Activated T-cell treated with anti-CD3 and anti-CD28 coated beads, Interleukin-2, amount 50 U/mL, for 1 hour (primary cell): ENCODE measurements at places on chromosomes 16 and 17.
A peak's percentile ranks its signal among the peaks of the same experiment; 100 is the strongest.

DNA sequence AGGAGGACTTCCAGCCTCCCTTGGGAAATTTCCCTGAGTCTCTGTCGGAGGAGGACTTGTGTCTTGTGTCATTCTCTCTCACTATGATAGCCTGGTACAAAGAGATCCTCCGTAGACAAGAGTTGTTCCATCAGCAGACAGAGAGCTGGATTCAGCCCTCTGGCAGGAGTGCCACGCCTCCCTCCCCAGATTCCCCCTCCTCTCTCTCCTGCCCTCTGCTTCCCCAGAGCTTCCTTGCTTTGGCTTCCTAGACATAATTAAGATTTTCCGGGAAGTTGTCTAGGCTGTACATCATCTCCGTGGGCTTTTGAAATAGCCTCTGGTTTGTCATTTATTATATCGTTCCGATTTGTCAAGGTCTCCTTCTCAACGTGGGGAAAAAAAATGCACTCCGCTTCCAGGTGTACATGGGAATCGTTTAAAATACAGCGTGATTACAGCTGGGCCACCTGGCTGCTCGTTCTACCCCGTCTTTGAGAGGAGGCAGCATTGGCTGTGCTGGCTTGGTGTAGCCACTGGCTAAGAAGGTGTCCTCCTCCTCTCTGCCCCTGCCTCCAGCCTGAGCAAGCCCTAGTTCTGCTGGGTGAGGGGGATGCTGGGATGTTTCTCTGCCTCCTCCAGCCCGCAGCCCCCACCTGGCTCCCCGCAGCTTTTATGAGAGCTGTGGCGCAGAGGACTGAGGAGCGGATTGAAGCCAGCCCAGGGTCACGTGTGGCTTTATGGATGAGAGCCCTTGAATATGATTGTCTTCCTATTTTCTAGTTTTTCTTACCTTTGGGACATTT lies 282.5 kb downstream of the SNX29 start:
- DNase-seq, result no peak

GRCh38 chr17:37517881-37518280 lies 28.2 kb downstream of the DUSP14 start:
- DNase-seq, result no peak

GRCh38 chr16:56999409-57000270 lies 10.3 kb downstream of the NLRC5 start:
- DNase-seq, result peak; percentile 47

DNA sequence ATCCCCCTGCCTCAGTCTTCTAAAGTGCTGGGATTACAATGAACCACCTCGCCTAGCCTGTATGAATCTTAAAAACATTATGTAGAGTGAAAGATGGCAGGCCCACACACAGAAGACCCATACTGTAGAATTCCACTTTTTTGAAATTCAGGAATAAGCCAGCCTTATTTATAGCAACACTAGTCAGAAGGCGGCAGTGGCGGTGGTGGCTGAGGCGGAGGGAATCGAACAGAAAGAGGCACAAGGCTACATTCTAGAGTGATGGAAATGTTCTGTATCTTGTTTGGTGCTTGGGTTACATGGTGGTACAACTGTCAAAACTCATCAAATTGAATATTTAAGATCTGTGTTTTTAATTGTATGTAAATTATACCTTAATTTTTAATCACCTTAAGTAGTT lies 11.3 kb downstream of the GFOD2 start:
- DNase-seq, result no peak

DNA sequence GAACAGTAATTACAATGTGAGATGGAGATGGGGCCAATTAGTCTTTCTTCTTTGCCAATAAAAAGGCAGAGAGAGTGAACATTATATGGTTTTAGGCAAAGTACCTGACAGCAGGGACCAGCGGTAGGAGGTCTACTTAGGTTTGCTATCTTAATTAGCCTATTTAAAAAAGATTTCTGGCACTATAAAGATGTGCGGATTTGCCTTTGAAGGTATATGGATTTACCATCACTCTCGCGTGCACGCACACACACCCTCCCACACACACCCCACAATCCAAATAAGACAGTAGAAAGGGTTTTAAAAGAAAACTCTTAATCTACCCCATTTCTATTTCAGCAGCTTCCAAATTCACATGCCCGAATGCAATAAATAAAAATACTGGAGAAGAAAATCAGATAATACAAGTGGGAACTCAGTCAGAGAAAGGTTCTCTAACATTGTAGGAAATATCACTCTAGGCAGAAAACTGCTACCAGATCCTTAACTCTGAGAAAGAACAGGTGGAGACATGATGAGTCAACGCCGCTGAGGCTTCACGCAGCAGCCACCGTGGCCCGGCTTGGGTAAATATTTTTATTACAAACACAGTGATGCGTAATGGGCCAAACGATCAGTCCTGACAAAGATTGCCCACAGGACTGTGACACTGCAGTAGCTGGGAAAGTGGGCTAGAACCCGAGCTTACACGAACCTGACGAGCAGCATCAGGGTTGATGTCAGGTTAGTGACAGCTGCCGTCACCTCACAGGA lies 66.6 kb upstream of the AXIN2 start:
- DNase-seq, result no peak

DNA sequence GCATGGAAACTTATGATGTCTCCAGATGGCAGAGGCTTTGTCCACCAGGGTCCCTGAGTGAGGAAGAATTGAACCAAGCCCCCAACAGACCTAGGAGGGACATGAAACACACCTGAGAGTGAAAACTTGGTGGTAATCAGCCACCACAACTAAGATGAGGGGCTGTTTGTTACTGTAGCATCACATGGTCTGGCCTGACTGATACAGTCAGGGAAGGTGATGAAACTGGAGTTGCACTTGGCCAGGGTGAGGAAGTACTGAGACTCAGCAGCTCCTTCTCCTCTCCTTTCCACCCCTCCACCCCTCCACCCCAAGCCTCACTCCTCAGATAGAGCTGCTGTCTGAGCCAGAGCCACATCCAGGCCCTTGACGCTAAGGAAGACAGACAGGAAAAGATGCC lies 37.2 kb downstream of the C16orf82 start:
- no peak for DNase-seq

- no peak for DNase-seq
These were observed 5.4 kb downstream of the HEATR3 start for GRCh38 chr16:50071075-50071671.

DNA sequence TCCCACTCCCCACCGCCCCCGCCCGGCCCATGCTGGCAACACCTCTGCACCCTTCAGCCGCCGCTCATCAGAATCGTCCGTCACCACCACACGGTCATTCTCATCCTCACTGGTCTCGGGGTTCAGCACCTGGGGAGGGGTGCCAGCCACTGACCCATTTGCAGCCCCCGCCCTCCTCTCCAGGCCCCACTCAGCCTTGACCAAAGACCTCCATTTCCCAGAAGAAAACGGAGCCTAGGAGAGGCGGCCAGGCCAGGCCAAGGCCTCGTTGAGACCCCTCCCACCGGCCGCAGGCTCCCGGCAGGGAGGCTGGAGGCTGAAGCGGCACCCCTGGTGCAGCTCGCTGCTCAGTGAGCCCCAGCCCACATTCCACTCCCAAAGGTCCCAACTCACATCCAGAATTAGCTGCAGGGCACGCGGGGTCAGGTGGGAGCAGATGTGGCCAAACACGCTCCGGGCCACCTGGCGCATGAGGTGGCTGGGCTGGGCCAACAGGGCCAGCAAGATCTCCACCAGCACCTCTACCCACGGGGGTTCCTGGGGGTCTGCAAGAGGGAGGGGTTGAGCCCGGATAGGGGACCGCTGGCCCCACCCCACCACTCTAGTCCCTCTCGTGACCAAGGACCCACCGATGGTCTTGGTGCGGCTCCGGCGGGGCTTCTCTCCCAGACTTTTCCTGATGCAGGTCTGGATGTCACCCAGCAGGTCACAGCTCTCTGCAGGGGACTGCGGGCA lies 9.8 kb downstream of the MYBBP1A start:
- DNase-seq, result no peak

DNA sequence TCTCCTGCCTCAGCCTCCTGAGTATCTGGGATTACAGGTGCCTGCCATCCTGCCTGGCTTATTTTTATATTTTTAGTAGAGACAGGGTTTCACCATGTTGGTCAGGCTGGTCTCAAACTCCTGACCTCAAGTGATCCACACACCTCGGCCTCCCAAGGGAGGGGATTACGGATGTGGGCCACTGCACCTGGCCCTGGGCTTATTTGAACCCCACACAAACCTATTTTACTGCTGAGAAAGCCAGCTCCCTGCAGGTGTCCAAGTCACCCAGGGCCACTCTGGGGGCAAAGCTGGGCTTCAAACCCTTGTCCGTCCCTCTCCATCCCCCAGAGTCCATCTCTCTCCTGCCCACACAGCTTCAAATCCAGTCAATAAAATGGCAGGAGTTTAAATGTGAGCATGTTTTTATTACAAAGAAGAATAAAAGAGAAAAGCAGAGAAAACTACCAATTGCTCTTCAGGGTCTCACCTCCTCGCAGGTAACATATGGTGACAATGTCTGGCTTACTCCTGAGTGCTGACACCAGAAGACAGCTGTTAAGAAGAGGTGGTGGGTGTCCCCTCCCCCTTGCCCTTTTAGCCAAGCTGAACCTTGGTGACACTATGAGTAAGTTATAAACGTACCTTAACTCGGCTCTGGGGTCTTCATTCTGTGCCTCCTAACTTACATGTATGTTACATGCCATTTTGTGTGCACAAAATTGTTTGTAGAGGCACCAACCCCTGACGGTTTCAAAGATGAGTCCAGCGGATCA lies 45.4 kb downstream of the LAT start:
- no peak for DNase-seq

GRCh38 chr16:11126399-11127054 lies 129.5 kb downstream of the SOCS1 start:
- DNase-seq, result no peak
